ENCODE measurements at places on chromosomes 11 and 22. TPM values are rescaled to one million over a fixed set of nuclear protein-coding genes. Genes with fewer than 3 reads are reported as not detected.
A peak's percentile ranks its signal among the peaks of the same experiment; 100 is the strongest.

DNA sequence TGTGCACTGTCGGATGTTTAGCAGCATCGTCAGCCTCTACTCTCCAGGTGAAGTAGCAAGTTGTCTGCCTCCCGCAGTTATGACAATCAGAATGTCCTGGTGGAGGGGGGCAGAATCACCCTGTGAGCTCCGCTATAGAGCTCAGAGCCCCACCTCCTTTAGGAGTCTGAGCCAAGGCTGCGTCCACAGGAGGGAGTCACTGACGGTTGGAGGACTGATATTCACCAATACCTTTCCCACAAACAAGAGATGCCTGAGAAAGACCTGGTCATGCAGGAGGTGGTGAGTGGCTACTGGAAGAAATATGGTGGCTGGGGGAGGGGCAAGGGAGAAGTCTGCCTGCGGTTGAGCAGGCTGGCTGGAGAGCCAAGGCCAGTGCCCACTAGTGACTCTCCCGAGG is 41.7 kb upstream of the ADA2 start:
- no peak overlapping the region for H3K4me3 ChIP-seq
- no peak for DNase-seq
- H3K4me1 ChIP-seq: no peaks in the 10 kb centered on the region
- no peaks in the 10 kb centered on the region for H3K36me3 ChIP-seq

DNA sequence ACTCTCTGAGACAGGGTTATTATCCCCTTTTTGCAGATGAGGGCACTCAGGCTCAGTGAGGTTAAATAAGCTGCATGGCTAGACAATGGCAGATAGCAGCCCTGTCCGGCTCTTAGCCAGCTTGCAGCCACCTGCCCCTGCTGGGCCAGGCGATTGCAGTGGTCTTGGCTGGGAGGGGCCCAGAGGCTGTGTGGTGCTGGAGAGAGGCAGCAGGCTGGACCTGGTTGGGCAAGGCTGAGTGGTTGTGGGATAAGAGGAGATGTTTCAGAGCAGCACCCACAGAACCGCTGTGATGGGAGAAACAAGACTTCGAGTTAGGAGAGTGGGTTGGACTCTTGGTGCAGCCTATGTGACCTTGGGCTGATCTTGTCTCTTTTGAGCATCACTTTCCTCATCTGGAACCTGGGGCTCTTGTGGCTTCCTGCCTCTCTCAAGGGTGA is 25.5 kb downstream of the PTPRJ start:
- H3K36me3 ChIP-seq: no peaks in the 10 kb centered on the region
- no peak overlapping the region for H3K4me3 ChIP-seq
- peaks cover 6% of the 10 kb centered on the region for H3K4me1 ChIP-seq
- DNase-seq: peak; percentile 69
- no peaks in the 10 kb centered on the region for H3K27me3 ChIP-seq

DNA sequence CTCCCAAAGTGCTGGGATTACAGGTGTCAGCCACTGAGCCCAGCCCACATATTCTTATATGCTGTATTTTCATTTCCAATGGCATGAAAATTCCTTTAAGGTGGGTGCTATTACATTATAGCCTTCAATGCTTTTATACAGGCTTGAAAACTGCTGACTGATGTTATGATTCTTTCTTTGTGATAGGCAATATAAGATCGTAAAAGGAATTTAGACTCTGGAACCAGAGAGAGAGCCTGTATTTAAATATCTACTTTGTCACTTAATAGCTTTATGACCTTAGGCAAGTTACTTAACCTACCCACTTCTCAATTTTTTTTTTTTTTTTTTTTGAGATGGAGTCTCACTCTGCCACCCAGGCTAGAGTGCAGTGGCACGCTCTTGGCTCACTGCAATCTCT is 26.2 kb downstream of the AGBL2 start:
- no peaks in the 10 kb centered on the region for H3K4me1 ChIP-seq
- H3K4me3 ChIP-seq: no peak overlapping the region
- DNase-seq: no peak
- H3K36me3 ChIP-seq: no peaks in the 10 kb centered on the region
- H3K27ac ChIP-seq: no peak overlapping the region

DNA sequence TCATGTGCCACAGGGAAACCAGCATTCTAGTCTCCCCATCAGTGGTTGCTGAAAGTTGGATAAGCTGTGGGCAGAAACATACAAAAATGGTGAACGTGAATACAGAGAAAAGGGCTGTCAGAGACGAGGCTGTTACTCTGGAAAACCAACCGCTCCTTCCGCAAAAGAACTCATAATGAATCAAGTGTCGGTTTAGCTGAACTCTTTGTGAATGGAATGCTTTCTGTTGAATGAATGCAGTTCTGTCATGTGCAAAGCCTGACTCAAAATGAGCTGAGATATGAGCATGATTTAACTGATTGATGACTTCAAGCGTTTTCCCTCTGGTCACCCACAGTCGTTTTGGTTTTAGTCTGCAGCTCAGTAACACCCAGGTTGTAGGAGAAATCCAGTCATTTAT is 298.3 kb downstream of the ETS1 start:
- H3K4me3 ChIP-seq: no peak overlapping the region
- no peaks in the 10 kb centered on the region for H3K4me1 ChIP-seq
- H3K27me3 ChIP-seq: no peaks in the 10 kb centered on the region
- H3K27ac ChIP-seq: no peak overlapping the region
- DNase-seq: no peak

APOBEC3H gene
- total RNA-seq: not detected

PAMR1 gene
- 3.1 TPM for total RNA-seq

Data from aorta (tissue), 5 donors.